ENCODE measurements at places on chromosomes 1 and 21.

GRCh38 chr1:230130172-230130944, 63.3 kb downstream of the GALNT2 start:
- DNase-seq, result peak; percentile 46

- no peak for DNase-seq
These were observed 122.3 kb downstream of the SYT2 start for GRCh38 chr1:202587859-202588485.

- DNase-seq, result no peak
These were observed 70.5 kb upstream of the PGD start for GRCh38 chr1:10328180-10328963.

GRCh38 chr1:53319296-53320101, 8.4 kb downstream of the LRP8 start:
- no peak for DNase-seq

- peak; percentile 70 for DNase-seq
These were observed 1.5 kb upstream of the BATF3 start for GRCh38 chr1:212700892-212701819.
